ENCODE measurements at places on chromosomes 6 and 20.

DNA sequence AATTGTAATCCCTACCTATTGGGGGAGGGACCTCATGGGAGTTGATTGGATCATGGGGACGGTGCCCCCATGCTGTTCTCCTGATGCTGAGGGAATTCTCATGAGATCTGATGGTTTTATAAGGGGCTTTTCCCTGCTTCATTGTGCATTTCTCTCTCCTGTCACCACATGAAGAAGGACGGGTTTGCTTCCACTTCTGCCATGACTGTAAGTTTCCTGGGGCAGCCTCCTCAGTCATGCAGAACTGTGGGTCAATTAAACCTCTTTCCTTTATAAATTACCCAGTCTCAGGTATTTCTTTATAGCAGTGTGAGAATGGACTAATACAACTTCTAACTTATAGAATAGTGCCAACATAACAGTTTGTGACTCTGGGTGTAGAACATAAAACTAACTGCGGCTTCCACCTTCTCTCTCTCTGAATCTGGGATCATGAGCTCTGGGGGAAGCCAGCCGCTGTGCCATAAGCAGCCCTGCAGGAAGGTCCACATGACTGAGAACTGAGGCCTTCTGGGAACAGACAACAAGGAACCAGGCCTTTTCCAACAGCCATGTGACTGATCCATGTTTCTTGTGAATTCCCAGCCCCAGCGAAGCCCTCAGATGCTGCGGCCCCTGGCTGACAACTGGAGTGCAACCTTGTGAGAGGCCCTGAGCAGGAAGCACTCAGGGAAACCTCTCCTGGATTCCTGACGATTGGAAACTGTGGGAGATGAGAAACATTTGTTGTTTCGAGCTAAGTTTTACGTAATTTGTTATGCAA is 3.4 kb upstream of the HLA-A start:
- DNase-seq = no peak

- no peak for DNase-seq
Measured at GRCh38 chr6:104182811-104183210, 676.9 kb downstream of the HACE1 start.

- no peak for DNase-seq
Measured at GRCh38 chr20:49591217-49591865, 23.4 kb upstream of the PTGIS start.

- DNase-seq = no peak
Measured at GRCh38 chr6:38407192-38407591, 232.5 kb downstream of the BTBD9 start.

- DNase-seq = no peak
Measured at GRCh38 chr6:97524811-97525210, 241.8 kb upstream of the MMS22L start.

DNA sequence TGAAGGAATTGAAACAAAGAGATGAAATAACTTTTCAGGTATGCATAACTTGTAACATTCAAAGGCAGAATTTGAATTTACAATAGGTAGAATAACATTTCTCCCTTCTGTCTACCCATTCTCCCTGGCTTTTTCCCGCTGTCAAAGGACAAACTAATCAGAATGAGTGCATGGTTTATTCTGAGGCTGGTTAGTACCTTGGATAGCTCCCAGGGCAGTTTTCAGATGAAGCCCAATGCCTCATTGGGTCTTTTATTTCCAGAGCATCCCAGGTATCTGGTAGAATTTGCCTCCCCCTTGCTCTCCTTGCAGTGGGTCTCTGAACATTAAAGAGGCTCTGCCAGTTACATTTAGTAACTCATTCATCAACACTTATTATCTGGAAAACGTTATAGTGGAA is 665.5 kb downstream of the BCKDHB start:
- DNase-seq = no peak

- DNase-seq = no peak
Measured at GRCh38 chr20:64065974-64066343, 3.0 kb downstream of the TCEA2 start.

- no peak for DNase-seq
Measured at GRCh38 chr6:150256618-150257272, 112.1 kb upstream of the IYD start.

DNA sequence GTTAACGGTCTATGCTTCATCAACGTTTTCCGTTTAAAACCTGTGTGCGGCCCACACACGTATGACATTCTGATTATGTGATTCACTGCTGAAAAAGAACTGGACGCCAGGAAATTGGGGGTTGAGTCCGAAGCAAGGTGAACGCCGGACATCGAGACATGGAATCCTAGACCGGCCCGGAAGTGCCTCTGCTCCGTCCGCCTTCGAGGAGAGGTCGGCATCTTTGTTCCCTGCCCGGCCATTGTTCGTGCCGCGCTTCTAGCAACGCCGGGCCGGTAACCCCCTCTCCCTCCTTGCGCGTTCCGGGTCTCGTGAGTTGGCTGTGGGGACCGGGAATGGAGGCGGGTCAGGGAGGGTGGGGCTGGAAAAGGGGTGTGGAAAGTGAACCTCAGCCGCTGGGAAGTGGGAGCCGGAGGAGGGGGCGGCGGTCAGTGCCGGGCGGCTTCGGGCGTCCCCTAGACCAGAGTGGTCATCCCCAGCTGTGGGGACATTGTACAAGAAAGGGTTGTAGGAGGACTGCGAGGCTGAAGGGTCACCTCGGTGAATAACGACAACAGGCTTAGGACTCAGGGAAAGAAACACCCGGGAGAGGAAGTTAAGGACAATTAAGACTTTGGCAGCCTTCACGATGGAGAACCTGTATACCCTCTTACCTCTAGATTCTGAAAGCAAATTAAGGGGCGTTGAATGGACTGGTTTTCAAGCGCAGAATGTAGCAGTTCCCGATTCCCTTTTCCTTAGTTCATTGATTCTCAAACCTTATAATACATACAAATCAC is at the start of gene ZSCAN9:
Gene ZSCAN9, plus strand, starts transcription at position 220 of the 779 bp plus-strand sequence. CDS start 1,810 bp downstream, outside the sequence.
- DNase-seq = no peak

GRCh38 chr6:108957221-108957620 is 109.0 kb downstream of the ARMC2 start:
- no peak for DNase-seq

DNA sequence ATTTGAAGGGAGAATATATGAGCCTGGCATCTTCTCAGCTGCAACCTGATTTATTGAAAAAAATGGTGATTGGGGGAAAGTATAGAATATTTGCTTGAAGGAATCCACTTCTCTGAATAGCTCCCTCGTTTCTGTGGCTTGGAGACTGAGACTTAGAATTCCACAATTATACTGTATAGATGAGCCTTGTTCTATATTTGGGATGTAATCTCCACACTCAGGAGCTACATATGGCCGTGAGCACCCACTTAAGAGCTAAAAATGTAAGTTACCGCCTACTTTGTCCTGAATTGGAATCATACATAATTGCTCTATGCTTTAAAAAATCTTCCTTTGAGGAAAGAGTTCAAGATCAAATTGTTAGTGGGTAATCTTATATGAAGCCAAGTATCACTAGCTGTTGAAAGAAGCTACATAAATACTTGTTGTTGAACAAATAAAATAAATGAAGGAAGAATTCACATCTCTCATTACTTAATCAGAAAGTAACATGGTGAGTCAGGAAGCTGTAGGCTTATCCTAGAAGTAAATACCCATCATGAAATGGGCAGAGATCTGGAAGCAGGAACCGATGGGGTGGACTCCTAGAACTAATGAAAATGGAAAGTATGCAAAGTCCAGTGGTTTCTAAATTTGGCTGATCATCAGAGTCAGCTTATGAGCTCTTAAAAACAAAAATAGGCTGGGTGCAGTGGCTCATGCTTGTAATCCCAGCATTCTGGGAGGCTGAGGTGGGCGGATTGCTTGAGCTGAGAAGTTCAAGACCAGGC is 254.3 kb downstream of the SOX4 start:
- no peak for DNase-seq

DNA sequence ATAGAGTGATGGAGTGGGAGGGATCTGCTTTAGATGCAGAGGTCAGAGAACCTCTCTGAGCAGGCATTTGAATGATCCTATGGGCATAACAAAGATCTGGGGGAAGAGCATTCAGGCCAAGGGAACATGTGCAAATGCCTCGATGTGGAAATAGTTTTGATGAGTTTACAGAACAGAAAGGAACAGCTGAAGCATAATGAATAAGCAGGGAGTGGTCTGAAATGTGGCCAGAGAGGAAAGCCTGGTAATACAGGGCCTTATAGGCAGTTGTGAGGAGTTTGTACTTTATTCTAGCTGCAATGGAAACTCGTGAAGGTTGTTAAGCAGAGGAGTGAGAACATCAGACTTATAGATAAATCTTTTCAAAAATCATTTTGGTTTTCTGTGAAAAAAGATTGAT is 33.0 kb upstream of the ME1 start:
- no peak for DNase-seq

DNA sequence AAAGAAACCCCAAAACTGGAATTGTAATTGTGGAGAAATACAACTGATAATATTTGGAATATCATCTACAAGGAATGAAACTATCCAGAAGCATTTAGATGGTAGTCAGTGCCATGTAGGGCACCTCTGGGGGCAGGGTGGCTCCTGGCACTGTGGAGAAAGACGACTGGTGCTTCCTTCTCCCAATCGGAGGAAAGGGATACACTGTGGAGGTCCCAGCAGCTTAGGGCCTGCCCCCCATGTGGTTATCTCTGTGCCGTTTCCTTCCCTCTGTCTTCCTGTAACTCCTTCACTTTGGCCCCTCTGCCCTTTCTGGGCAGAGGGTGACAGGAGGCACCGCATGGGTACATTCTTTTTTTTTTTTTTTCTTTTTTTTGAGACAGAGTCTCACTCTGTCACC is 178.4 kb downstream of the MTHFD1L start:
- no peak for DNase-seq

DNA sequence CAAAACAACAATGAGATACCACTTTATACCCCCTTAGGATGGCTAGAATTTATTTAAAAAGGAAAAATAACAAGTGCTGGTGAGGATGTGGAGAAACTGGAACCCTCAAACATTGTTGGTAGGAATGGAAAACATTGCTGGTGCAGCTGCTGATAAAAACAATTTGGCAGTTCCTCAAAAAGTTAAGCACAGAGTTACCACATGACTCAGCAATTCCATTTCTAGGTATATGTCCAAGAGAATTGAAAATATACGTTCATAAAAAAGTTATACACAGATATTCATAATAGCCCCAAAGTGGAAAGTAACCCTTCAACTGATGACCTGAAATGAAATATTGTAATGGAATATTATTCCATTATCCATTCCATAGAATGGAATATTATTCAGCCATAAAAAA is 55.0 kb downstream of the CD83 start:
- DNase-seq = no peak

- no peak for DNase-seq
Measured at GRCh38 chr6:107542192-107542668, 52.3 kb downstream of the SOBP start.

- no peak for DNase-seq
Measured at GRCh38 chr6:84089081-84089480, 55.5 kb downstream of the MRAP2 start.

GRCh38 chr6:27867051-27867944 is 44.9 kb downstream of the OR2B2 start:
- DNase-seq = no peak

GRCh38 chr6:131015630-131016263 is 47.3 kb downstream of the EPB41L2 start:
- no peak for DNase-seq

DNA sequence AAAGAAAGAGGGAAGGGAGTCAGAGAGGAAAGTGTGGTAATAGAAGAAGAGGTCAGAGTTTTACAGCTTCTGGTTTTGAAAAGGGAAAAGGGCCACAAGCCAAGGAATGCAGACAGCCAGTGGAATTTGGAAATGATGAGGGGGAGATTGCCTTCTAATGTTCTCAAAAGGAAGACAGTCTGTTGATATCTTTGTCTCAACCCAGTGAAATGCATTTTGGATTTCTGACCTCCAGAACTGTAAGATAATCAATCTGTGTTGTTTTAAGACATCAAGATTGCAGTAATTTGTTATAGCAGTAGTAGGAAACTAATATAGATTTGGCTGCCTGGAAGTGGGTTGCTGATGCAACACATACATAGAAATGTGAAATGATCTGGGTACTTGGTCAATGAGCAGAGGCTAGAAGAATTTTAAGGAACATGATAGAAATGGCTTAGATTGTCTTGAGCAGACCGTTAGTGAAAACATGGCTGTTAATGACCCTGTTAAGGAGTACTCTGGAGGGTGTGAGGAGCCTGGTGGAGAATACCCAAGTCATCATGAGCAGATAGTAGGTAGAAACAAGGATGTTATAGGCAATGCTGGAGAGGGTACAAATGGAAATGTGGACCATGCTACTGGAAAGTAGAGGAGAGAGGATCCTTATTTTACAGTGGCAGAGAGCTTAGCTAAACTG is 255.8 kb upstream of the RAB32 start:
- DNase-seq = no peak

GRCh38 chr6:34986845-34987246 is 97.8 kb downstream of the ANKS1A start:
- no peak for DNase-seq

DNA sequence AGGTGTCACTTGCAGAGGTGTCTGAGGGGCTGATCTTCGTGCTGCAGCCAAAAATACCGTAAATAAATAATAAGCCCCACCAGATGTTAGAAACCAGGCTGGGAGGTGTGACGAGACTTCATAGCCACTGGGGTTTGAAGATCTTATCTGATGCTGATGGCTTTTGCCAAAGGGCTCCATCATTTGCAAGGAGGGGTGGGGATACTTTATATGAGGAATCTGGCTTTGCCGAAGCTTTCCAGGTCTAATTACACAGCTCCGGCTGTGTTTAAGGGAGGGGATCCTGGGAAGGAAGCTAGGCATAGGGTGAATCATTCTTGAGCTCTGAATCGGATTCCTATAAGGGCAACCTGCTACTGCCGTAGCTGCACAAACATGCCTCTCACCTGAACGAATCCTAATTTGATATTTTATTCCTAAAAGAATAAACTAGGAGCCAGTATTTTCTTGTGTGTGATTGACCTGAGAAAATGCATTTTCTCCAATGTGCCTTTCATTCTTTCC is 249.6 kb downstream of the SOD2 start:
- no peak for DNase-seq

DNA sequence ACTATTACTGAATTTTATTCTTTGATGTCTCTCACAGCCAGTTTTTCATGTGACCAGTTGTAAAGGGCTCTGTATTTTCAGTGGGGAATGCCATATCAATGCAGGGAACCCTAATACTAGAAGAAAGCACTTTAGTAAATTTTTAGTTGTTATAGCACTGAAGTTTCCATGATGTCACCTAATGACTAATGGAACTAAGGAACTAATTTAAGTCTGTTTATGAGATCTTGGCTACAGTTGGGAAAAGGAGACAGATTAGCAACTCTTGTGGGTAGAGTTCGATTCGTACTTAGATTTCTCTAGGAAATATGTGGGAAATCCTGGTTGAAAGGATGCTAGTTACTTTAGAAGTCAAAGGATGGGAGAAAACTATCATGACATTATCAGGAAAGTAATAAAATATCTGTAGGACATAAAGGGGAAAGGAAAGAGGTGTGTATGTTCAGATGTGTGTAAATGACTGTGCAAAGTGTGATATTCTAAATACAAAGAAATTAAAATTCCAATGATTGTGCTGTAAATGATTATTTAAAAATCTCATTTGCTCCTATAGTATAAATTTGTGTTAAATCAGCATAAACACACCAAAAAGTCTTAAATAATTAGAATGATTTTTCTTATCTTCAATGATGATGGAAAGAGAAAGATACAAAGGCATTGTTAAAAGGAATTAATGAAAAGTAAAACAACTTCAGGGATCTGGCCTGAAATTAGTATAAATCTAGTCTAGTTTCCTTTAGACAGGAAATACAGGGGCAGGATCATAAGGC is 103.4 kb downstream of the LRRC1 start:
- DNase-seq = no peak

Data from cortex of kidney (tissue), 1 donor.